Activated CD8-positive, alpha-beta T cell treated with anti-CD3 and anti-CD28 coated beads for 36 hours (primary cell): ENCODE measurements at places on chromosomes 6 and 20. TPM values are rescaled to one million over a fixed set of nuclear protein-coding genes. Genes with fewer than 3 reads are reported as not detected.

DNA sequence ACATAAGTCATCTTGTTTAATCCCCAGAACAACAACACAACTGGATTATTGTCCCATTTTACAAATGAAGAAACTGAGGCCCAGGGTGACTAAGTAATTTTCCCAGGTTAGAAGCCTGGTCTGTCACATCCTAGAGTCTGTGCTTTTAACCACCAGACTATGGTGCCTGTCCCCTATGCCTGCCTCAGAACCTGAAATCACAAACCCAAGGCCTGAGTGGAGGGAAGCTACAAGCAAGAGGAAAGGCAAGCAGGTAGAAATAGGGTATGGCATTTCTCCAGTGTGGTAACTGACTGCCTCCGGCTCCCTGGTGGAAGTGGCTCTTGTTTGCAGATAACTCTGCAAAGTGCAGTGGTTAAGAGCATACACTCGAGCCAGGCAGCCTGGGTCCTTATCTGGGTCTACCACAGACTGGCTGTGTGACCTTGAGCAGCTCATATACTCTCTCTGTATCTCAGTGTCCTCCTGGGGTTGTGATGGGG lies 2.5 kb downstream of the TMEM63B start:
- no peaks in the 10 kb centered on the region for H3K27me3 ChIP-seq
- H3K4me1 ChIP-seq: peaks cover 19% of the 10 kb centered on the region
- no peak overlapping the region for H3K4me3 ChIP-seq
- no peak for DNase-seq
- peaks cover 12% of the 10 kb centered on the region for H3K36me3 ChIP-seq

DNA sequence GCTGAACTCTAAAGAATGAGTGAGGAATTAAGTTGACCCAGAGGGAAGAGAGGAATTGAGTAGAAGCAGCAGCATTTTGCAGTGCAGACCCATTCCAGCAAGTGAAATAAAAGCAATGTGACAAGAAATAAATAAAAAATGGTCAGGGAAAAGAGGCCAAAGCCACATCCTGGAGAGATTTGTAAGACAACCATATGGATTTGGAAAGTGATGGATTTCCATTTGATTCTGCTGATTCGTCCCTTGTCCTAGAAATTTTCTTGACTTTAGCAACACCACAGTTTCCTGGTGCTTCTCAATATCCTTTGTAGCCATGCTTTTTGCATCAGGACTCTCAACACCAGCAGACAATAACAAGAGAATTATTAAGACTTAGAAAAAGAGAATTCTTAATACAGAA lies 29.8 kb downstream of the ANKEF1 start:
- H3K4me1 ChIP-seq: no peaks in the 10 kb centered on the region
- no peaks in the 10 kb centered on the region for H3K36me3 ChIP-seq
- DNase-seq: no peak
- H3K4me3 ChIP-seq: no peak overlapping the region
- no peak overlapping the region for H3K27ac ChIP-seq
- H3K27me3 ChIP-seq: peaks cover 15% of the 10 kb centered on the region

DNA sequence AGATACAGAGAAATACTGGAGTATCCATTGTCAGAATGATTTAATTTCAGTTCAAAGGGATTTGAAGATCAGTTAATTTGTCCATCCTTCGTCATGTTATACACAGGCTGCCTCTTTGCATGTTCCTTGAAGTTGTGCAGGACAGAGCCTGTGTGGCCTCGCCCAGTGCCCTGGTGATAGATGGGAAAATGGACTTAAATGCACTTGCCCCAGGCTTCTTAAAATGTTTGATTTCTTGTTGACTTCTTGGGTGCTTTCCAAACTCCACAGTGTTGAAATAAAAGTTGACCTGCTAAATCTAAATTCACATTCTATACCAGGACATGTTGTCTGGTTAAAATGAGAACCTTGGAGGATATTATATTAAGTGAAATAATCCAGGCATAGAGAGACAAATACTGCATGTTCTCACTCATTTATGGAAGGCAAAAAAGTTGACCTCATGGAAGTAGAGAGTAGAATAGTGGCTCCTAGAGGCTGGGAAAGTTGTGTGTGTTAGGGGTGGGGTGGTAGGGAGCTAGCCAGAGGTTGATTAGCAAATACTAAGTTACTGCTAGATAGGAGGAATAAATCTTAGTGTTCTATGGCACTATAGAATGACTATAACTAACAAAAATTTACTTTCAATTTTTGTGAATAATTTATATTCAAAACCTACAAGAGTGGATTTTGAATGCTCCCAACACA lies 25.3 kb downstream of the MARCKS start:
- H3K27me3 ChIP-seq: peaks cover 22% of the 10 kb centered on the region
- H3K4me1 ChIP-seq: no peaks in the 10 kb centered on the region
- H3K4me3 ChIP-seq: no peak overlapping the region
- H3K36me3 ChIP-seq: no peaks in the 10 kb centered on the region
- DNase-seq: no peak

DNA sequence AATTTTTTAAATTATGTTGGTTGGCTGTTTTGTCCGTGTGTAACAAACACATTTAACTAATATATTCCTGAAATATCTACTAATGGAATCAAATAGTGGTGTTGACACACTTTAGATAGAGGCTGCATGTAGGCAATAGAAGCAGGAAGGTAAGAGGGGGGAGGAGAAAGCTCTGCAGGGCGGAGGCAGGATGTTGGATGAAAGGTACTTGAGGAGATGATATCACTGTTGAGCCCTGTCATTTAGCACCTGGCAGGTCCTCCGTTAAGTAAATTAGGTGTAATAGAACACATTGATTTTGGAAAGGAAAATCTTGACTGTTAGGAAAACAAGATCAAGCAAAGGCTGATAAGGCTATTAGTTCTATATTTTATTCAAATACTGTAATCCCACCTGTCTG lies 618.7 kb downstream of the PKHD1 start:
- H3K4me1 ChIP-seq: no peaks in the 10 kb centered on the region
- H3K4me3 ChIP-seq: no peak overlapping the region
- H3K36me3 ChIP-seq: no peaks in the 10 kb centered on the region
- no peak for DNase-seq
- H3K27me3 ChIP-seq: peaks cover 2% of the 10 kb centered on the region

DNA sequence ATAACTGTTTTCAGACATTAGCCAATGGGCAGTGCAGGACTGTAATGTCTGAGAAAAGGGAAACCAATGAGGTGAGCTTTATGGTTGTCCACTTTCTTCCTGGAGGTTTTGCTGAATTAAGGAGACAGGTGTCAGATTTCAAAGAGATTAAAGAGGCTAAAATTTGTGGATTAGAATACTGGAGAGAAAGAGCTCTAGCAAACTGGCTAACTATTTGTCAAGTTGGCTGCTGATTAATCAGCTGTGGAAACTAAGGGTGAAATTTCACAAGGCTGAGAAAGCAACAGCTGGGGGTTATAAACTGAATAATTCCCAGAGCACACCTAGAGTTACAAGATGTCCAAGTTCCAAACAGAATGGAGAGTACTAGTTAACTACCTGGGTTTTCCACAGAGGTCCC lies 198.9 kb downstream of the TBC1D32 start:
- no peak overlapping the region for H3K27ac ChIP-seq
- no peaks in the 10 kb centered on the region for H3K36me3 ChIP-seq
- no peaks in the 10 kb centered on the region for H3K4me1 ChIP-seq
- DNase-seq: no peak

DNA sequence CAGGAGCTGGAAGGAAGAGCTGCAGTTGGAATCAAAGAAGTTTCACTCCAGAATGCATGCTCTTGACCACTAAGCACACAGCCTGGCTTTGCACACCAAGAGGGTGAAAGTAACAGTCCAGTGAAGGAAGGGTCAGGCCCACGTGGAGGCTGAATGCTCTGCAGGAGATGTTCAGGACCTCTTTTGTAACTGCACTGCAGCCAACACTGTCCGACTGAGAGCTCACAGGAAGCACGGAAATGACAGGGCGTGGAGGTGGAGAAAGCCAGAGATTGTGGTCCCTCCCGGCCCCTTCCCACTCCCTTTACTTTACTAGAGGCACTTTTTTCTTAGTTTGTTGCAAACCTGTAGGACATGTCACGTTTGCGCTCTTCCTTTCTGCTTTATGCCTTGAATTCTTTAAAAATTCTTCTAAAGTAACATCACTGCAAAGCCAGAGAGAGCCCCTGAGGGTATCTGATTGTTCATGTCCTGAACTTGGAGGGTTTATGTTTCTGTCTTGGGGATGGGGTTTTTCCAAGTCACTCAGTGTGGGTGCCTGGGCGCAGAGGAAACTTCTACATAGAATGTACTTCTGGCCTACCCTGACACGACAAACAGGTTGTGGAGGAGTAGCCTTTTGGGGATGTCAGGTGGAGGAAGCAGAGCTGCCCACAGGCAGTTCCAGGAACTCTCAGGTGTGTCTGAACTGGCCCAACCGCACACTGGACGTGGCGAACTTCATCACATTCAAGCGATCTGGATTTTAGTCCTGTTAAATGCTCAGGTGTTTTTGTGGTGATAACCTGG lies 40.9 kb downstream of the JAG1 start:
- no peaks in the 10 kb centered on the region for H3K4me1 ChIP-seq
- no peaks in the 10 kb centered on the region for H3K36me3 ChIP-seq
- no peak overlapping the region for H3K27ac ChIP-seq
- no peaks in the 10 kb centered on the region for H3K27me3 ChIP-seq

Gene EPM2A
- total RNA-seq: 9.1 TPM

Gene OR2B2
- not detected for total RNA-seq

GRCh38 chr6:64890609-64891008 lies 816.4 kb downstream of the EYS start:
- H3K36me3 ChIP-seq: no peaks in the 10 kb centered on the region
- no peak overlapping the region for H3K27ac ChIP-seq
- H3K27me3 ChIP-seq: no peaks in the 10 kb centered on the region
- no peaks in the 10 kb centered on the region for H3K4me1 ChIP-seq

GRCh38 chr6:12185081-12185673 lies 105.0 kb upstream of the EDN1 start:
- no peaks in the 10 kb centered on the region for H3K36me3 ChIP-seq
- H3K4me3 ChIP-seq: no peak overlapping the region
- peaks cover 12% of the 10 kb centered on the region for H3K4me1 ChIP-seq

Gene TFEB
- total RNA-seq: 14.6 TPM
